H7 (cell line): ENCODE measurements at places on chromosomes 3 and 15.

DNA sequence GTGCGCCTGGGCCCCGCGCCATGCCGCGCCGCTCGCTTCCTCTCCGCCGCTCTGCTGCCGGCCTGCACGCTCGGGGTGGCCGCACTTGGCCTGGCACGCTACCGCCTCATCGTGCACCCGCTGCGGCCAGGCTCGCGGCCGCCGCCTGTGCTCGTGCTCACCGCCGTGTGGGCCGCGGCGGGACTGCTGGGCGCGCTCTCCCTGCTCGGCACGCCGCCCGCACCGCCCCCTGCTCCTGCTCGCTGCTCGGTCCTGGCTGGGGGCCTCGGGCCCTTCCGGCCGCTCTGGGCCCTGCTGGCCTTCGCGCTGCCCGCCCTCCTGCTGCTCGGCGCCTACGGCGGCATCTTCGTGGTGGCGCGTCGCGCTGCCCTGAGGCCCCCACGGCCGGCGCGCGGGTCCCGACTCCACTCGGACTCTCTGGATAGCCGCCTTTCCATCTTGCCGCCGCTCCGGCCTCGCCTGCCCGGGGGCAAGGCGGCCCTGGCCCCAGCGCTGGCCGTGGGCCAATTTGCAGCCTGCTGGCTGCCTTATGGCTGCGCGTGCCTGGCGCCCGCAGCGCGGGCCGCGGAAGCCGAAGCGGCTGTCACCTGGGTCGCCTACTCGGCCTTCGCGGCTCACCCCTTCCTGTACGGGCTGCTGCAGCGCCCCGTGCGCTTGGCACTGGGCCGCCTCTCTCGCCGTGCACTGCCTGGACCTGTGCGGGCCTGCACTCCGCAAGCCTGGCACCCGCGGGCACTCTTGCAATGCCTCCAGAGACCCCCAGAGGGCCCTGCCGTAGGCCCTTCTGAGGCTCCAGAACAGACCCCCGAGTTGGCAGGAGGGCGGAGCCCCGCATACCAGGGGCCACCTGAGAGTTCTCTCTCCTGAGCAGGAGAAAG, 951 bp downstream of the GPR62 start:
- DNase-seq: peak; percentile 96

DNA sequence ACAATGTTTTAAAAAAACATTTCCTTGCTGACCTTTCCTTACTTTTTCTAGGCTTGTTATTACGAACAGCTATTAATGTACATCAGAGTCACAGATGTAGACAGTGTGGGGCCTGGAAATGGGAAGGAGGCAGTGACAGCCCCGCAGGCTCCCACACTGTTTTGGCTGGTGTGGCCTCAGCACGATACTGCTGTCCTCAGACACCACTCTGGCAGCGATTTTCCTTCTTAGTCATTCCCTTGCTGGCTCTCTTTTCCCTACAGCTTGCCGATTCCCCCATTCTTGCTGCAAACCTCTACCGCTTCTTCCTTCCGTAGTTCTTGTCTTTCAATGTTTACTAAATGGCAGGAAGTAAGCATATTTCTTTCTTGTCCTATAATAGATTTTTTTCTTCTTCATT, 113.1 kb downstream of the ABI3BP start:
- DNase-seq: no peak

GRCh38 chr3:36434687-36435426, 54.6 kb downstream of the STAC start:
- no peak for DNase-seq

- DNase-seq: no peak
These were observed 55.0 kb upstream of the TOPAZ1 start for GRCh38 chr3:44186712-44187111.

DNA sequence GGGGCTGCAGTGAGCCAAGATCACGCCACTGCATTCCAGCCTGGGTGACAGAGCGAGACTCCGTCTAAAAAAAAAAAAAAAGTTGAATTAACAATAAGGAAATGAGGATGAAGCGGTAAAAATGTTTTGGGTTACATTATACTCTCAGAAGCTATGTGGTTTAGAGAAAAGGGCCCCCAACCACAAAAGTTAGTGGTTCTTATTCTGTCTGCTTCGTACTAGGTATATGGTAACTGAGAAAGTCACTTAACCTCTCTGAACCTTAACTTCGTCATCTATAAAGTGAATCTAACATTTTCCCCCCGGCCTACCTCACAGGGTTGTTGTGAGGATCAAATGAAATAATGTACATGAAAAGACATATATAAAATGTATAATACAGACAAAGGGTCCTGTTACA, 38.4 kb upstream of the EHHADH start:
- no peak for DNase-seq

- no peak for DNase-seq
These were observed 13.4 kb upstream of the ZNF639 start for GRCh38 chr3:179309225-179310078.

DNA sequence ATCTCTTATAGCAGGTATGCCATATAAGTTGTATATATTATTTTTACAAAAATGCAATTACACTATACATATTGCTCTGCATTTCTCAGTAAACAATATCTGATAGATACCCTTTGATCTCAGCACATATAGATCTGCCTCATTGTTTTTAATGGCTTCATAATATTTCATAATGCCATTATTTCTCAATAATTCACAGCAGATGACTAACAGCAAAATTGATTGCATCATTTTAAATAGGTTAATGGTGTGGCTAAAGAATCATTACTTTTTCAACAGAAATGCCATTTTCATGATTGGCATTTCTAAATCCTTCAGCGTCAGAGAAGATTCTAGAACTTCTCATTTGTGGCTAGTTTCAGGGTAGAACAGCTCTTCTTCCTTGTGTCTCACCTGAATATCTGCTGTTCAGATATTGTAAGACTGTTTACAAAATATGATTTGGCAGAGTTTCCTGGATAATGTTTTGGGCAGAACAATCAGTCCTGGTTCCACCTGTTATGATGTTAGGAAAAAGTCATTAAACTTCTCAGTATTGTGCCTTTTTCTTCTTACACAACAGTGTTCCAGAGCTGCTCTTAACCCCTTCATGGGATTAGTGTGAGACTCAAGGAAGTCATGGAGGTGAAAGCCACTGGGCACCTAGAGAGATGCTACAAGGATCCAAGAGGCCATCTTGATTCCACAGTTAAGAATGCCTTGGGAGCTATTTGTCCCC, 397.6 kb upstream of the THBS1 start:
- no peak for DNase-seq

- DNase-seq: no peak
These were observed 507.0 kb downstream of the ZPLD1 start for GRCh38 chr3:102941786-102942185.
